ENCODE measurements at places on chromosomes 6 and 20.
A peak's percentile ranks its signal among the peaks of the same experiment; 100 is the strongest.

DNA sequence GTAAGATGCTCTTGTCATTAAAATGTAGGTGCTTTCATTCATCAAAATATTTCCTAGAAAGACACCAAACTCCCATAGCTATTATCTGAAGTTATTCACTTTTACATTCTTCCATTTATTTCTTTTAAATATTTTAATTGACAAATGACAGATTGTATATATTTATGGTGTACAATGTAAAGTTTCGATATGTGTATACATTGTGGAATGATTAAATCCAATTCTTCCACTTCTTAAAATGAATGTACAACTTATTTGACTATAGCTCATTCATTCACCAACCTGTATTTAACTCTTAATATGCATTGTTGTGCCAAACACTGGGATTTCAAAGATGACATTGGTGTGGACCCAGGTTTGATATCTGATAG lies 41.0 kb downstream of the CCN2 start:
- DNase-seq, result no peak

DNA sequence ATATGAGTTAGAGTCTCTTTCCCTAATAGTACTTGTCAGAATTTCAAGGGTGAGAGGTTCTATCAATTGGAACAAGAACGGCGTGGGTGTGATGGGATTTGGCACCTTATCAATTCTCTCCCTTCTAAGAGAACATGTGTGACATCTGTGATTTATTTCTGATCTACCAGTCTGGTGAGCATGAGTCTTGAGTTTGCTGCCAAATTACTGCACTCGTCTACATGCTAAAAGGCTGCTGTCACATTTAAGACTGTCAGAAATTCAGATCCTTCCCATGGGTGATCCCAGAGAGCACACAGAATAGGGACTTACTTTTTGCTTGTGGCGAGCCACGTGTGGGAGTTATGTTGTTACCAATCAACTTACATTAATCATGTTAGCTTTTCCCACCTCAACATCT lies 370.2 kb upstream of the SASH1 start:
- no peak for DNase-seq

DNA sequence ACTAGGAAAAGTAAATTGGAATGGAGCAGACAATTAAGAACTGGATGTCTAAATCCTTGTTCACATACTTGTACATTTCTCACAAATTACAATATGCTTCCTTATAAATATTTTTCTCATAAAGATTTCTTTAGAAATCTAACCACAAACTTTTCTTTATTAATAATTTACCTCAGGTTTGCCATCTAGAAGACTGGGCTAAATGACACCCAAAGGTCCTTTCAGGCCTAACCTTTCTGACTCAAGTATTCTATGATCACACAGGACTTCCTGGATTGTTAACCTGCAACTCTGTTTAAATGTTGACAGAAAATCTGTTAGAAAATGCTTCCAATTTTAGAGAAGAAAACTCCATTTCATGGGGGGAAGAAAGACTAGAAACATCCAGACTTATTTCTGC lies 330.5 kb upstream of the MAP3K7 start:
- no peak for DNase-seq

GRCh38 chr6:158564243-158565121 lies 4.6 kb downstream of the TMEM181 start:
- no peak for DNase-seq

DNA sequence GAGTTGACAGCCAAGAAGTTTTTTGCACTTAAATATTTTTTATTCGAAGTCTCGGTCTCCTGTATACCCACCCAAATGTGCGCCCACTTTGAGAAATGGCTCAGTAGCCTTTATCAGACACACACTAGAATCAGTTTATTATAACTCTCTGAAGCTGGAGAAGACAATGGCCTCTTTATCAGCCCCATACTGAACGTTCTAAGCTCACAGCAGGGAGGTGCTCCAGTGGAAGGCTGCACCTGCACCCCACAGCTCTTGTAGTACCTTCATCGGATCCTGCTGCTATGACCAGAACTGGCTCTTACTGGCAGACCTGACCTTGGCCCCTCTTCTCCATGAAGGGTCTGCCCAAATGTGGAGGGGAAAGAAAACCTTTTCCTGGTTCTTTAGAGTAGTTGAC lies 165.0 kb upstream of the SCGN start:
- no peak for DNase-seq

DNA sequence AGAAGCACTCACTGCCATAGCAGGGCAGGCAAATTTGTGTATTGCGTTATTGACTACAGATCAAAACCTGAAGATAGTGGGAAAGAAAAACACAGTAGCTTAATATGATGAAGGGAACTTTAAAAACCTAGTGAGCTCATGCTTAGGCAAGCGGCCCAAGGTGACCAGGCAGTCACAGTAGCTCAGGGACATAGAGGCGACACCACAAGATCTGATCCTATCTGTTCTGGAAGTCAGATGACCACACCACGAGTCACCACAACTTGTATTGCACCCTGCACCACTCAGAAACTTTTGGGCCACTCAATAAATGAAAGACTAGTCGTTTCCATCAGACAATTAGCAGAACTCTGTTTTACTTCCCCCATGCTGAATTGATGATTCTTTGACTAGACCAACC lies 4.9 kb downstream of the CLIC5 start:
- DNase-seq, result no peak

DNA sequence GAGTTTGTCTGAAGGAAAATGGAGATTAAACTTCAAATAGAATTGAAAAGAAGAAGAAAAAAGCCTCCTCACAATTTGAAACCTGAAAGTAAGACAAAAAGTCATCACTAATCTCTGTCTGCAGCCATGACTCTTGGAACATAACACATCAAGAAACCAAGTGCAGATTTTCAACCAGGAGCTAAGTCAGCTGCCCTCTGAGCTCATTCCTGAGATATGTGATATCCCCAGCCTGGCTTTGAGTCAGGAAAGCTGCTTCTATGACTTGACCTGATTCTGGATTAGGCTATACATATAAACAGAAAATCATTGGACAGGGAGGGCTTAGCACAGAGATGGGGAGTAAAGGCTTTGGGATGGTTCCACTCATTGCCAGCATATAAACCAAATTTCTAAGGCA lies 891.4 kb downstream of the TFAP2A start:
- DNase-seq, result peak; percentile 68

GRCh38 chr6:133184798-133185372 lies 56.3 kb upstream of the EYA4 start:
- DNase-seq, result peak; percentile 11

DNA sequence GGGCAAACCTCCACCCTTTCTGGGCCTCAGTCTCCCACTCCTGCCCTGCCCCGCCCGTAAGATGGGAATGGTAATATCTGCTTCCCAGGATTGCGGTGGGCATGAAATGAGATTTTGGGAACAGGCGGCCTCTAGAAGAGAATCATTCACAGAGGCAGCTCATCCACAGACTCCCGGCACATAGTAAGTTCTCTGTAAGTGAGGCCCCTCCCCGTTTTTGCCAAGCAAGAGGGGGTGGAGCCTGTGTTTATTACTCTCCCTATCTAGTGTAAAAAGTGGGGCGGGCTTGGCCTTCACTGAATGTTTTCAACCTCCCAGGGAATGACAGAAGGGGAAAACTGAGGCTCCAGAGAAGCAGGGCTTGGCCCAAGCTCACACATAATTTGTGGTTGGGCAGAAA lies 20.0 kb downstream of the SUN5 start:
- no peak for DNase-seq

DNA sequence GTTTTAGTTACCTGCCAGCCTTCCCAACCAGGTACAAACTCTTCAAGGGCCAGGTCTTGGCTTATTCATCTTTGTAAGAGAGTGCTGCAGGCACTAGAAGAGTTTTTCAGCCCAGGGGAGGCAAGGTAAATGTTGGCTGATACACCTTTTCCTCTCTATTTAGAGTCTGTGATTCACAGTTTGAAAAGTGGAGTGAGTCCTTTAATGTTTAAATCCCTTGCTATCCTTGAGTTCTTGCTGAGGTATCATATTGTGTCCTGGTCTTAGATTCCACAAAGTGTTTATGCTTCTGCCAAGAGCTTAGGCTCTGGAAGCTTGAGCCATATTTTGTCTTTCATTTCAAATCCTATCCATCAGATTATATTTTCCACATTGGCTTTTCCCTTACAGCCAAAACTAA lies 52.8 kb upstream of the CITED2 start:
- DNase-seq, result no peak

DNA sequence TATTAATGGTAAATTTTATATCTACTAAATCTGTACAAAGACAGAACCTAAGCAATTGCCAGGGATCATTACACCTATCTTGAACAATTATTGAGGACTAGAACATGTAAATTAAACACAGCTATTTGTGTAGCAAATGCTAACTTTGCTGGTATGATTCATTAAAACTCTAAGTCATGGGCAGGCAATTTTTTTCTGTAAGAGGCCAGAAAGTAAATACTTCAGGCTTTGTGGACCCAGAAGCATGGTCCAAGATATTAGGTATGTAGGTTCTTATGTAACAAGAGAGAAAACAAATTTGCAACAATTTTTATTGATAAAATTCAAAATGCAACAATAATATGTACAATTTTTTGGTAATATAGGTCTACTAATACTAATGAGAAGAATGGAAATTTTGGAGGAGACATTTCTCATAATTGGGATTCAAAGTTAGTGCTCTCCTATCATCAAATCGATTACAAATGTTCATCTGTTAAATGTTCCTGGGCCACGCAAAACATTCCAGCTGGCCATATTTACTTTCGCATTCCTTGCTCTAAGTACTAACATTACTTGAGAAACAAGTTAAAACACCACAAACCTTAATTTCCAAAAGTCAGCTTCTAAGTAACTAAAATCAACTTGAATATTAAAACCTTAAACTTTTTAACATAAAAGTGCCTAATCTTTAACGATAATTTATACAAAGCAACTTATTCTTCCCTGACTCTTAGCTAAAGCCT lies 4.3 kb downstream of the TMEM30A start:
- DNase-seq, result peak; percentile 12

GRCh38 chr6:56915832-56916231 lies 39.1 kb upstream of the BEND6 start:
- DNase-seq, result no peak

- no peak for DNase-seq
Measured at GRCh38 chr6:168994956-168995355, 258.7 kb downstream of the THBS2 start.

- no peak for DNase-seq
Measured at GRCh38 chr6:161401587-161402309, 127.9 kb upstream of the AGPAT4 start.

GRCh38 chr6:43129434-43130194 lies 41.5 kb upstream of the SRF start:
- peak; percentile 78 for DNase-seq

- no peak for DNase-seq
Measured at GRCh38 chr20:825710-826421, 7.6 kb upstream of the FAM110A start.

GRCh38 chr6:70282312-70282918 lies 20.5 kb downstream of the COL9A1 start:
- DNase-seq, result peak; percentile 4

GRCh38 chr6:144675231-144675861 lies 390.2 kb downstream of the UTRN start:
- no peak for DNase-seq

- peak; percentile 41 for DNase-seq
Measured at GRCh38 chr6:20564269-20564668, 30.0 kb downstream of the CDKAL1 start.

DNA sequence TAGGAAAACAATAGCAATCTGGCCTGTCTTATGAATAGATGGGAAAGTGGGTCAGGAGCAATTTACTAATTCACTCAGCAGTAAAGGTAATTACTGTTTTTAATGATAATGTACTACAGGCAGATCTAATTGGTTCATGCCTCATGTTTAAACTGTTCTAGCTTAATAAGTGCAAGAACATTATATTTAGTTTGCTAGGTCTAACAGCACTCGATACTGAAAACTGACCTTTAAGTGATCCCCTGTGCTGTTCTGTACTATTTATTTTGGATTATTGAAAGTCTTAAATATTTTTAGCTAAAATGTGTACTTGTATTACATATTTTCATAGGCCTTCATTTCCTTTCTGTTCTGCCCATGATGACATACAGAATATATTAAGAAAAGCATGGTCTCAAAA lies 998.0 kb upstream of the GJE1 start:
- DNase-seq, result no peak

DNA sequence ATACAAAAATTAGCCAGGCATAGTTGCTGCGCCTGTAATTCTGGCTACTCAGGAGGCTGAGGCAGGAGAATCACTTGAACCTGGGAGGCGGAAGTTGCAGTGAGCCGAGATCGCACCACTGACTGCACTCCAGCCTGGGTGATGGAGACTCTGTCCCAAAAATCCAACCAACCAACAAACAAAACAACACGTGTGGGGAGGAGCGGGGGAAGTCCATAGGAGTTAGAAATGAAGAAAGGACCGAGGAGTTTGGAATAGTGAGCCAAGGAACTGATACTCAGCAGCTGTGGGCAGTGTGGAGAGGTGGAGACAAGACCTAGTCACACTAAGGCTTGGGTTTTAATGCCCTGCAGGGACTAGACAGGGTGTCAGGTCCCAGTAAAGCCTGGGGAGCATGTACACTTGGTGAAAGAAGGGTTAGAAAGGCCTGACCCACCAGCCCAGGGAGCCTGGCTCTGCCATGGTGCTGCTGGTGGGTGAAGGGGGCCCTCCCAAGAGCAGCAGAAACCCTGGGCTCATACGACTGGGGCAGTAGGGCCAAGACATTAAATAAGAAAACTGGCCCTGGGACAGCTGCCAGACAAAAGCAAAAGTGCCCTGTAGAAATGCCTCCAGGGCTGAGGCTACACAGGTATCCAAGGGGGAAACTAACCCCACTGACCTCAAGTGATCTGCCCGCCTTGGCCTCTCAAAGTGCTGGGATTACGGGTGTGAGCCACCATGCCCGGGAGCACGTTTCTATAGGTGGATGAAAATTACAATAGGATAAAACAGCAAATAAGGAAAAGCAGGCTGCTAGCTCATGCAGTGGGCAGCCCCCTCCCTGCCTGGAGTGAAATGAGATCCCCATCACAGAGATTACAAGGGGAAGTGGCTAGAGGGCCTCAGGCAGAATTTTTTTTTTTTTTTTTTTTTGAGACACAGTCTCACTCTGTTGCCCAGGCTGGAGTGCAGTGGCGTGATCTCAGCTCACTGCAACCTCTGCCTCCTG lies 58.0 kb downstream of the MYH7B start:
- DNase-seq, result no peak

DNA sequence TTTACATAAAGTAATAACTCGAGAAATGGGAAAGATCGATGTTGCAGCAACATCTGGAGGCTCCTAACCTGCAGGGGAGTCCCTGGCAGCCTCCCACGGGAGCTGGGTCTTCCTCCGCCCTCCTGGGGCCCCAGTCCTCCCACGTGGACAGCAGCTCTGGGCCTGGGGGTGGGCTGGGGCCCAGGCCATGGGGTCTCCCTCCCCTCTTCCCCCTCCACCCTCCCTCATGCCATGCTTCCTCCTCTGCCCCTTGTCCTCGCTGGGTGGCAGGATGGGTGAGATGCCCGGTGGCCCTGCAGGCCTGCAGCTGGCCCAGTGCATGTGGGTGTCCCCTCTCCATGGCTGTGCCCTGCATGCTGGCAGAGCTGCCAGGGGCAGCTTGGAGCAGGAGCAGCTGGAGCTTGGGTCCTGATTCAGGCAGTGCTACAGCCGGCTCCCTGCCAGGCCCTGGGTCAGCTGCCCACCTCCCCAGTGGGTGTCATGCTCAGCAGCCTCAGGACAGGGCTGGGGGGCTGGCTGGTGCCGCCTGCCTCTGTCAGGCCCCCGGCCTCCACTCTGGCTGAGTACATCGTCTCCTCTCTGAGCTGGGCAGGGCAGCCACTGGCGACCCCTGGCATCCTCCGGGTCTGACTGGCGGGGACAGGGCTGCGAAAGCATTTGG lies 48.9 kb upstream of the BHLHE23 start:
- no peak for DNase-seq

- no peak for DNase-seq
Measured at GRCh38 chr6:109013656-109014305, 80.9 kb downstream of the SESN1 start.

Data from GM03348 (cell line).